CD4-positive, alpha-beta T cell treated with Interleukin-15 for 4 hours (primary cell): ENCODE measurements at places on chromosomes 2 and 18.

DNA sequence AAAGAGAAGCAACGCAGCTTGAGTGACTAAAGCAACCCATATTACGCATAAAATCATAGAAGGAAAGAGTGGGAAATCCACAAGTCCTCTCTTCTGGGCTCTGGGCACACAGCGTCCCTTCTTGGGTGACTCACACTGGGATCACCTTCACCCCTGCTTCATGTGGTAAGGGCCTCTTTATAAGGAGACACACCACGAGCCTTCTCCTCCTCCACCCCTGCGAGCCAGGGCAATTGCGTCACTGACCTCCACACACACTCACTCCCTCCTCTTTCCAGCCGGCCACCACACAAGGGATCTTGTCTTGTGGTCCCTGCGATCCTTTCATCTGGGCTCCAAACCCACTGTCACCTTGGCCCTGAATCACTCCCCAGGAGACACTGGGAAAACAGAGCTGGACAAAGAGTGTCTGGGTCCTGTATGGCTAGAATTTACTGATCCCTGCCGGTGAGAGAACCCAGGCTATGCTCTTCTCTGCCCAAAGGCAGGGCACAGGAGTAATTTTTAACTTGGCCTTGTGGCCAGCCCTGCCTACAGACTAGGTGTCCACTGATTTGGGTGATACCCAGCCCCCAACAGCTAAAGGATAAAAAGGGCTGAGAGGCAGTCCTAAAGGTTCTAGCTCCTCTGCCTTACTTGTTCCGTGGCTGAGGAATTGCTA, 35.3 kb downstream of the NHEJ1 start:
- no peak for DNase-seq

GRCh38 chr2:9548506-9548905, 7.1 kb downstream of the ADAM17 start:
- DNase-seq = peak; percentile 35

DNA sequence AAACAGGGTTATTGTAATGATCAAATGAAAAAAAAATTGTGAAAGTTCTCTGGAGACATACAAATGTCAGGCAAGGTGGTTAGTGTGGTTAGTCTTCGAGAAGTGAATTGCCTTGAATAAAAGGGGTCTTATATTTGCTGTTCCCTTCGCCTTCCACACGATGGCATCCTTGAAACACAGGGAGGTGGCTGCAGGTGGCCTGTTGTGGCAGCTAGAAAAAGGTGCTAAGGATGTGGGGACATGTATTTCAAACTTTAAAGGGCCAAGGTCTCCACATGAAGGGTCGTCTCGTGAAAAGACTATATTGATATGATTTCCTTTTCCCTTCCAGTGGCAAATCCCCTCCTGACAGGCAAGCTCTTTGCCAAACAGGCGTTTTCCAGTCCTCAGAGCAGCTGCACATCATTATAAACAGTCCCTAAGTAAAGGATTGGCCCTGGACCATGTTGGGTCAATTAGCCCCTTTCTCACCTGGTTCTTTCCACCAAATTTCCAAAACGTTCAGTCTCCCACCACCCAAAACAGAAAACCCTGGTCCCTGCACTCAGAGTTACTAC, 68.5 kb downstream of the COPS8 start:
- peak; percentile 53 for DNase-seq

DNA sequence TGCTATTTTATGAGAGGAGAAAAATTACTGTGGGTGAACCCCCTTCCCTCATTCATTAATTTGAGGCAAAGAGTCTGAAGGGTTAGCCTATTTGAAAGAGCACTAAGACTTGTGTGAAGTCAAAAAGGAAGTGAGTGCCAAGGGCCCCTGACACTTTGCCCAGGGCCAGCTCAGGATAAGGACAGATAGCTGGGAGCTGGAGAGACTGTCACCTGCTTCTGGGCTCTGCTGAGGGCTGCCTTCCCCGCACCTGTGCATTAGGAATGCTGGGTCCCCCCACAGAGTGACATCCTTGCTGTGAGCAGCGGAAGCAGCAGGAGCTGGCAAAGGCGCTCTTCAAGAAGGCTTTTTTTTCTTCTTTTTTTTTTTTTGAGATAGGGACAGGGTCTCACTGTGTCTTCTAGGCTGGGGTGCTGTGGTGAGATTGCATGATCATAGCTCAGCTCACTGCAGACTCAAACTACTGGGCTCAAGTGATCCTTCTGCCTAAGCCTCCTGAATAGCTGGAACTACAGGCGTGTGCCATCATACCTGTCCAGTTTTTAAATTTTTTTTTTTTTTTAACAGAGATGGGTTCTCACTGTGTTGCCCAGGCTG, 148.3 kb downstream of the AQP4 start:
- DNase-seq = no peak

- no peak for DNase-seq
Measured at GRCh38 chr2:234606896-234607295, 110.0 kb upstream of the ARL4C start.

DNA sequence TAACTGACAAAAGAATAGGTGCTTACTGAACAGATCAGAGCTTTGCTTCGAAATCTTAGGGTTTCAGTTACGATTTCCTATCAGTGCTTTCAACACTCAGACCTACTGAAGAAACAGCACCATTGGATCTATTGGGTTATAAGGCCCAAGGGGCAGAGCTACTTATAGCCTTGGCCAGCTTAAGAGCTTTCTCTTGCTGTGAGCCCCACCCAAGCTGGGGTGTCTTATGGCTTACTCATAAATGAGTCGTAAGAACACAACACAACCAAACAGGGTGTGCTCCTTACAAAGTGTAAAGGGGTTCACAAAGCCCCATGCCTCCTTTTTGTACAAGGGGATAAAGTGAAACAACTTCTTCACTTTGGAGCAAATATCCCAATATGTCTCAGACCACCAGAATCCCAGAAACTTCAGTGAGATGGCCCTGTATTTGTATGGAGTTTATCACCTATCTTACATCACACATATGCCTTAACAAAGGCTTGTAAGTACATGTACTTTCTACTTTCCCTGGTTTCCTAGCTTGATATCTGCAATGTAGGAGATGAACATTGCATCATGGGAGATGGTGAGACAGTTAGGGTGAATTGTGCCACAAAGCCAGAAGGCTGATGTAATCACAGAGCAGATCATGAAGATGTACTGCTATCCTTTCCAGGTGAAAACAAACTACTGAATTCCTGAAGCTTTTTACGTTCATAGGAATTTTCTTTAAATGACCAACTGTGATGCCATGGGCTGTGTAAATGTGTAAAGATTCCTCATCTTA, 115.5 kb upstream of the GLI2 start:
- no peak for DNase-seq

DNA sequence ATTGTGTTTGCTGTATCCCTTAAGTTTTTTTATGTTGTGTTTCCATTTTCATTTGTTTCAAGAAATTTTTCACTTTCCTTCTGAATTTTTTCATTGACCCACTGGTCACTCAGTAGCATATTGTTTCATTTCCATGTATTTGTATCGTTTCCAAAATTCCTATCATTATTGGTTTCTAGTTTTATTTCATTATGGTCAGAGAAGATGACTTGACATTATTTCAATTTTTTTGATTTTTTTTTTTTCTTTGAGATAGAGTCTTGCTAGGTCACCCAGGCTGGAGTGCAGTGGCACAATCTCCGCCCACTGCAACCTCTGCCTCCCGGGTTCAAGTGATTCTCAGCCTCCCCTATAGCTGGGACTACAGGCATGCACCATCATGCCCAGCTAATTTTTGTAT, 11.3 kb upstream of the CAB39 start:
- DNase-seq = no peak

DNA sequence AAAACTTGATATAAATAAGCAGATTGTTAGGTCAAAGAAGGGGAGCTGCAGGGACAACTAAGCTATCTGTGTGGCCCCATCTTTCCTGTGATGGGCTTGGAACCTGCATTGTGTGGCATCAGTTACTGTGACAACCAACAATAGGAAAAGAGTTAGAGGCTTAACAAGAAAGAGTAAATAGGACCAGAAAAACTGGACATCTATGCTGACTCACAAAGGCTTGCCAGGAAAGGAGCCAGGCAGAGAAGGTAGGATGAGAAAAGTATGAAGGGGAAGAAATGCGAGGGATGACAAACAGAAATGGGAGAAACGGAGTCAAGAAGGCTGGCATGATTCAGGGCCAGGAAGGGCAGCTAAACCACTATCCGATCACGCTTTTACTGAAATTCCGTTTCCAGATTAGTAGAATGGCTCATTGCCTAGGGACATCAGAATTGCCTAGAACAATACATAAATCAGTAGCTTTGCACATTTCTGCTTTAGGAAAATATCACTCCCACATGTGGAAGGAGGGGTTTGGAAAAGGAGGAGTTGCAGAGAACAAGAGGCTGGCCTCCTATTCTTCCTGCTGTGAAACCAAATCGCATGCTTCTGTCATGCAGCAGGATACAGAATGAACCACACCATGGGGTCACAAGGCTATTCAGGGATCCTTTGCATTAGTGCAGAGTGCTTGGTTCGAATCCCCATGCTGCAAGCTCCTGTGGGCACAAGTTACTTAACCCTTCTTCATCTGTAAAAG, 7.3 kb downstream of the PLA2R1 start:
- no peak for DNase-seq

- no peak for DNase-seq
Measured at GRCh38 chr2:143026411-143027054, 102.7 kb upstream of the ARHGAP15 start.

DNA sequence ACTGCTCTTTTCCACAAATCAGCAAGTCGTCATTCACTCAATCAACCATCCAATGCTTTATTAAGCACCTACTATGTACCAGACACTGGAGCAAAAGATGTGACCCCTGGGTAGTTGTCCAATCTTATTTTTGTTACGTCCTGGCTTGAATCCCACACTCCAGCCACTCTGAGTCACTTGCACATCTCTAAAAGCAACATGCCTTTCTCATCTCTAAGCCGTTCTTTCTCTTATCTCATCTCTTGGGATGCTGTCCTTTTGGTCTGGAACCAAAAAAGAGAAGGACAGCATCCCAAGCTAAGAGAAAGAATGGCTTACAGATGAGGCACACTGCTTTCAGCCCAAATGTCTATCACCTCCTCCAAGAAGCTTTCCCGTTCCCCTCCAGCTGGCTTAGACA, 58.8 kb downstream of the RNF152 start:
- no peak for DNase-seq

DNA sequence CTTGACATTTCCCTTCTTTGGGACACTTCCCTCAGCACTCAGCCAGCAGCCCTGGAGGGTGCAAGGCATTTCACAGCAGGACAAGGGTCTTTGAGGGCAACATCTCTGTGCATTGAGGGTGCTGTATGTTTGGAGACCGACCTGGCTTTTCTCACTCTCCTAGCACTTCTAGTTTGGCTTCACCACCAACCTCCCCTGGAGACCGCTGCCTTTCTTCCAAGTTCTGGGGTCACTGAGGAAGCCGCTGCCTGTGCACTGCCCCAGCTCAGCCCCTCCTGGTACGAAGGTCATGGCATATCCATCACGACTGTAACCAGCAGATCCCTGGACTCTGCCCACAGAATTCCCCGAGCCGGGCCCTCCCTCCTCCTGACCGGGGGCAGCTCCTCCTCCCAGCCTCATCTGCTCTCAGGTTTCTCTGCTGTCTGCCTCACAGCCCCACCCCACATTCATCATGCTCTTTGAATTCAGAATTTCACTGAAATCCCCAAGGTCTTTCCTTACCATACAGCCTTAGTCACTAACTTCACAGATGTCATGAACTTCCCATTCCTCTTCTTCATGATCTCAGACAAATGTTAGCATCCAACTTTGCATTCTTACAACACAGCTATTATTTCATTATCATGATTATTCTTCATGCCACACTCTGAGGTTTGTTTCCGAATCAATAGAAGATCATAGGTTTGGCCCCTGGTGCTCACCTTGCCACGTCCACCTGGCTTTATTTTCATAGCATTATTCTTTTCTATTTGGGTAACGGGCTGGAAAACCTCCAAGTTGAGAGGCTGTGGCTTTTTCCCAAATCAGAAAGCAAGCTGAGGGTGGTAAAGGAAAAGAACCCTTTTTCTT, 113.0 kb upstream of the COPS8 start:
- no peak for DNase-seq

- no peak for DNase-seq
Measured at GRCh38 chr2:27060323-27060722, 8.9 kb downstream of the AGBL5 start.

DNA sequence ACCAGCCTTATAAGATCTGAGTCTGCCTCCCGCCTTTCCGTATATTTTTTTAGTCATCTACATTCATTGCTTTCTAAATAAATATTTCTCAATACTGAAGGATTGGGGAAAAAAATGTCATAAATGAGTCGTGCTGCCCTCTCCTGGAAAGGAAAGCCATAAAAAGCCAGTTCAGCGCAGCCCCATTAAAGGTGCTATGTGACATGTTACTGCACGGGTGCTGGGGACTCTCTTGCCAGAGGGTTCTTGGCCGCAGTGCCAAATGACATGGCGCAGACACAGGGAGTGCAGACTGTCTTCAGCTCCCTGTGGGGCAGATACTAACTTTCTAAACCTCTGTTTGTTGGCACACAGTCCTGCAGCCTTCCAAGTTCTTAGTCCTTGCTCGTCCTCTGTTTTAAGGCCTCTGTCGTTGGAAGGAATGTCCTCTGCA, 53.7 kb upstream of the MAP3K20 start:
- DNase-seq = no peak

GRCh38 chr2:189302274-189302948, 122.8 kb upstream of the COL5A2 start:
- DNase-seq = peak; percentile 24

GRCh38 chr2:110134025-110134424, 18.4 kb upstream of the MALL start:
- no peak for DNase-seq

- no peak for DNase-seq
Measured at GRCh38 chr2:150351922-150352321, 135.5 kb downstream of the RND3 start.

DNA sequence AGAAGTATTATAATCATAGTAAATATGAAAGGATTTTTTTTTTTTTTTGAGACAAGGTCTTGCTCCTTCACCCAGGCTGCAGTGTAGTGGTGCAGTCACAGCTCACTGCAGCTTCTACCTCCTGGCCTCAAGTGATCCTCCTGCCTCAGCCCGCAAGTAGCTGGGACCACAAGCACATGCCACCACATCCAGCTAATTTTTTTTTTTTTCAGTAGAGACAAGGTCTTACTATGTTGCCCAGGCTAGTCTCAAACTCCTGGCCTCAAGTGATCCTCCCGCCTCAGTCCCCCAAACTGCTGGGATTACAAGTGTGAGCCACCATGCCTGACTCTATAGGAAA, 301.6 kb upstream of the STON1 start:
- no peak for DNase-seq

GRCh38 chr2:158560259-158560658, 103.5 kb downstream of the PKP4 start:
- DNase-seq = no peak

GRCh38 chr2:183255411-183255810, 131.2 kb downstream of the NUP35 start:
- DNase-seq = no peak

GRCh38 chr18:65749841-65750240, 971 bp upstream of the CDH7 start:
- DNase-seq = no peak

- DNase-seq = no peak
Measured at GRCh38 chr2:60213865-60214625, 339.4 kb downstream of the BCL11A start.

- no peak for DNase-seq
Measured at GRCh38 chr18:77736842-77737241, 487.2 kb downstream of the GALR1 start.

- no peak for DNase-seq
Measured at GRCh38 chr18:74284191-74284979, 7.4 kb downstream of the CYB5A start.
